Activated CD8-positive, alpha-beta T cell treated with anti-CD3 and anti-CD28 coated beads for 36 hours (primary cell): ENCODE measurements at places on chromosomes 13 and 19. TPM values are rescaled to one million over a fixed set of nuclear protein-coding genes. Genes with fewer than 3 reads are reported as not detected.

DNA sequence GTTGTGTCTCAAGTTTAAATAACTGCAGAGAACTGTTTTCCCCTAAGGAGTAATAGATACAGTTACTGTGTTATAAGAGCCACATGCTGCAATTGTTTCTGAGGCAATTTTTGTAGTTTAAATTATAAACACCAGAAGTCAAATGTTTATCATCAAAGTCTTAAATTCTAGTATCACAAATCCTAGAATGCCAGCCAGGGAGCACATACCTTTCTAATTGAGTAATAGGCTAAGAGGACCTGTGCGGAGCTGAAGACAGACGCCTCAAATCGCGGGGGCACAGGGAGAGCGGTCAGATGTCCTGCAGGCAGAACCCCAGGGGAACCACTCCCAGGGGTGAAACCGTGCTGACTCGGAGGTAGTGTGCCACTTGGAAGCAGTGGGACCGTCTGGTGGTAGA is 65.2 kb upstream of the TNFRSF19 start:
- DNase-seq: no peak

CYP4F3 gene
- 0.16 TPM for total RNA-seq

DNA sequence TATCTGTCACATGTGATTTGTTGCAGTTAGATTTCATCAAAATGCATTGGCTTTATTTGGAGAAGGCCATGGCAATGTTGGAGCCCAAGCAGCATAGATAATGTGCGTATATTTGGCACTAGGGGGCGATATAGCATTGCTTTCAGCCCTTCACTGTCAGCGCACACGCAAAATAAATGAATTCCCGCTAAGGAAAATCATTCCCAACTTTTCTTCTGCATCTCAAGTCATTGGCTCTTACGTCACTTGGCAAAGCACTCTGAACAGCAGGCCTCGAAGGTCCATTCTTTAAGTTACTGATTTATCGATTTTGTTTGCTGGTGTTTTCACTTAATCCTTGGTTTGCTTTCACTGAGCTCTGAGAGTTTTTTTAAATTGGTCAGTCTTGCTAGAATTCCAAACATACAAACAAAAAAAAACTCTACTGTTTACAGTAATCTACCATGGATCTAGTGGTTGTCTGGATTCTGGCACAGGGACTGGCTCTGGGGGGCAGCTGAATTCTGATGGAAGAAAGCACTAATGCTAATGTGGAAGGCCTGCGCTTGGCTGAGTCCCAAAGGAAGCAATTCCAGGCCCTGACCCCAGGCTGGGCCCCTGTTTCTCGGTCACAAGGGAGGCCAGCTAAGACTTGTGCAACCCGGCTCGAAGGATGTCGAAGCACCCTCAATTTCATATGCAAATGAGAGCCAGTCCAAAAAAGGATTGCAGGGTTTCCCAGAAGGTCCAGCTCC is 97.7 kb upstream of the IPO5 start:
- peak; percentile 37 for DNase-seq

KLK1 gene
- 0.83 TPM for total RNA-seq

- no peak for DNase-seq
These were observed 17.2 kb upstream of the CFAP97D2 start for GRCh38 chr13:114161644-114162532.

GRCh38 chr13:91381371-91381770 is 17.1 kb upstream of the GPC5 start:
- no peak for DNase-seq

DNA sequence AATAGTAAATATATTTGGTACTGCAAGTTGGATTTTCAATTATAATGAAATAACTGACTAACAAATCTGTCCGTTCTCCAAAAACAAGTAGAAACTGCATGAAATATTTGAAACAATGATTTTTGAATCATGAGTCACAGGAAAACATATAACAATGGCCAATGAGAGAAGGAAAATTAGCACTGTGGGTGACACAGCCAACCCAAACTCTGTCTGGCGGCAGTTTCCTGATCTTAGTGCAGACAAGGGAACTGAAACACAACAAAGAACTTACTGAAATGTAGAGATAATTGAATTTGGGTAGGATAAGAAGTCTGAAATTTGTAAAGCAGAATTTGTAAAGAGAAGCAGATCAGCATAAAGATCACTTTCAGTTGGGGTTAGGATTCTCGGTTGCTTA is 2743.3 kb upstream of the PCDH20 start:
- no peak for DNase-seq

BRSK1 gene
- total RNA-seq: 5.1 TPM

- DNase-seq: peak; percentile 49
These were observed 5.7 kb upstream of the CDC42EP5 start for GRCh38 chr19:54478677-54479266.

DNA sequence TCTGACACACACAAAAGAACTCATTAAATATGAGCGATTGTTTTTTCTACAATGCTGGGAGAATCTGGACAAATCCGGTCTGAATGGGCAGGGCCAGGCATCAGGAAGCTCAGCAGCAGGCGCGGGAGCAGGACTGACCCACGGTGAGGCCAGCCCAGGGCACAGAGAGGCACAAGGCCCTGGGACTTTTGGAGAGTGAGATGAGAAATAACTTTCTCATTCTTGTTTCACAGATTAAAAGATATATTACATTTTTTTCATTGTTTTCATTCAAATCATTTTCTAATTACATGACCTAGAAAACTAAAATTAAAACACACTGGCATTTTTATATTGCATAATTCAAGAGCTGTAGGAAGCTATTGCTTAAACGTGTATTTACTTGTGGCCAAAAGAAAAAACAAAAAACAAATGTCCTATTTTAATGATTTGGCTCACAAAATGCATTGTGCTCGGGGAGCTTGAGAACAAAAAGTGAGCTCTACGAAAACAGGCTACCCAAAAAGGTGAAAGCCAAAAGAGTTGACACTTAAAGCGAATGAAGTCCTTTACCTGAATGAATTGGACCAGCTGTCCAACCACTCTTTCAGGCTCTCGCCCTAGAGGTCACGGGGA is 133.1 kb downstream of the TNFRSF19 start:
- DNase-seq: no peak

WDR88 gene
- total RNA-seq: not detected

DNA sequence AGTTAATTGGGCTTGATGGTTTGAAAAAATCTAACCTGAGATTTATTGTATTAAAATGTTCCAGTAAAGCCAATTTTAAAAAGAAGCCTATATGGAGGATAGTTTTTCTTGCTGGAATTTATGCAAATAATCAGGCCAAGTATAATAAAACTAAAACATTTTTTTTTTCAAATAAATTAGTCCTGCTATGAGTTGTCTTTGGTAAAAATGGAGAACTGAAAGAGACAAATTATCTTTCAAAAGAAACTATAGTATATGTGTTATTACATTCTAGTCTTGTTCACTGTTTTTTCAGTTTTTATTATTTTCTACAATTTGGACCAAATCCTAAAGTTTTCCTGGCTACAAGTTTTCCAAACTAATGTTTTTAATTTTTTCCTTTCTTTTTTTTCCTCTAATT is 468.9 kb downstream of the UQCRFS1 start:
- DNase-seq: no peak
